ENCODE measurements at places on chromosomes 4 and X. TPM values are rescaled to one million over a fixed set of nuclear protein-coding genes. Genes with fewer than 3 reads are reported as not detected.

Gene NPY1R
- under 0.01 TPM for total RNA-seq

Gene GLA
- 18.4 TPM for total RNA-seq

Gene RTL9
- not detected for total RNA-seq

Gene LEF1
- total RNA-seq, result 0.22 TPM

Gene FGFBP2
- not detected for total RNA-seq

Gene CITED1
- total RNA-seq, result 0.17 TPM

Gene PPA2
- 48.3 TPM for total RNA-seq

Gene RRH
- total RNA-seq, result not detected

Gene NAA11
- not detected for total RNA-seq

Gene HSD17B11
- total RNA-seq, result 54.6 TPM

Gene C4orf50
- under 0.01 TPM for total RNA-seq

Gene SPARCL1
- 0.87 TPM for total RNA-seq

Gene TMEM156
- total RNA-seq, result not detected

Gene NXF2
- total RNA-seq, result not detected

Gene PNMA3
- not detected for total RNA-seq

Gene TCP11X2
- not detected for total RNA-seq

Gene XK
- total RNA-seq, result under 0.01 TPM

Gene CXCL8
- total RNA-seq, result 69.8 TPM

Gene VCX
- total RNA-seq, result not detected

Gene PAGE4
- total RNA-seq, result not detected

Gene MGARP
- not detected for total RNA-seq

Gene ANTXR2
- total RNA-seq, result 39.7 TPM

Gene GC
- total RNA-seq, result not detected

Gene GPAT3
- 22.3 TPM for total RNA-seq

Gene OPHN1
- total RNA-seq, result 10.6 TPM

Gene C4orf36
- total RNA-seq, result 0.52 TPM

Gene JCHAIN
- not detected for total RNA-seq

Gene KCTD8
- total RNA-seq, result 0.09 TPM

Gene GPC3
- not detected for total RNA-seq

Gene MAML3
- total RNA-seq, result 3.6 TPM

Gene CACNA1F
- under 0.01 TPM for total RNA-seq

Gene MND1
- 0.87 TPM for total RNA-seq
